ENCODE measurements at places on chromosomes 7 and 10.

DNA sequence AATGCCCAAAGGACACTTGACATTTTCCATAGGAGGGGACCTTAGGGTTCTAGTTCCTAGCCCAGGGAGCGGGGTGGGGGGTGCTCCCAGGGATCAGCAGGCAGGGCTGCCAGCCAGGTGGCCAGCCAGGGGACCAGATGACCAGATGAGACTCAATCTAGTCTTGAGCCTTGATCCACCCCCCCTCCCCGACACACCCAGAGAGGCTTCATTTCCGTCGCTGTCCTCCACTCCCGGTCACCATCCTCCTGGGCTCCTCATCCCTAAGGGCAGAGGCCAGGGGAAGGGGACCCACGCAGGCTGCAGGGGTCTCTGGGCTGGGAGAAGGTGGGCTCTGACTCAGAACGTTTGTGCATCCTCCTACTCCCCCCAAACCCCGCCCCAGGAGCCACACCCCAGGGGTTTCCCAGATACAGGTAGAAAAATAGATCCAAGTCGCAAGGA is 1.0 kb downstream of the STX1A start:
- DNase-seq, result no peak

- no peak for DNase-seq
Measured at GRCh38 chr10:33428682-33429081, 94.2 kb upstream of the NRP1 start.

- no peak for DNase-seq
Measured at GRCh38 chr10:82211346-82211745, 336.4 kb downstream of the NRG3 start.

GRCh38 chr7:137946011-137946410 is 55.9 kb downstream of the CREB3L2 start:
- DNase-seq, result no peak

GRCh38 chr7:151682831-151683614 is 163.3 kb upstream of the RHEB start:
- no peak for DNase-seq

- no peak for DNase-seq
Measured at GRCh38 chr7:66169616-66170015, 35.5 kb upstream of the TPST1 start.
